Forelimb muscle (tissue), 1 donor: ENCODE measurements at places on chromosomes 1 and 21. TPM values are rescaled to one million over a fixed set of nuclear protein-coding genes. Genes with fewer than 3 reads are reported as not detected.

SPRR1B gene
- not detected for polyA plus RNA-seq

DNA sequence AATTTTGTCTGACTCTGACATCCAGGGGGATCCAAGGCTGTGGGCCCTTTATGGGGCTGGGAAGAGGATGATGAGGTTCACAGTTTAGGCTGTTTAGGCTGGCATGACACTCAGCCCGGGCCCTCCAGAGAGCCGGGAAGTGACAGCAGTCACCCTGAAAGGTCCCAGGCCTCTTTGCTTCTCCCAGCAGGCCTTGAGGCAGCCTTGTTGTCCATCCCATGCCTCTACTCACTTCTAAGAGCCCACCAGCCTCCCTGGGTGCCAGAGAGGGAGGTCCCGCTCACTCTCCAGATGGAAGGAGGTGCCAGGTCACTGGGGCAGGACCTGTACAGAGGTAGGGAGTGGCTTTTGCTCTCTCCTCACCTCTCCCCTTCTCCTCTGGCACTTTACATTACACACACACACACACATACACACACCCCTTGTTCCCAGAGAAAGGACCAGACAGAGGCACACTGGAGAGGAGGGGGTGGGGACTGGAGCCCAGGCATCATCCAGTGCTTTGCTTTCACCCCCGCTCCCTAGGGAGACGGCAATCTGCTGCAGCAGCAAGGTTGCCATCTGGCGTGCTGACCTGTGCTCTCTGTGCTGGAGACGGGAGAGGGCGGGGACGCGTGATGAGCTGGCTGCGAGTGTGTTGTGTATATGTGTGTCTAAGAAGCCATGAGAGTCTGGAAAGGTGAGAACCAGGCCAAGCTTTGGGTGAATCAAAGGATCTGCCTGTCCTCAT is 4.6 kb downstream of the KLHDC8A start:
- DNase-seq = no peak

GRCh38 chr1:157147906-157148700 is 9.9 kb upstream of the ETV3 start:
- DNase-seq = no peak

GRCh38 chr1:202521886-202522285 is 173.4 kb downstream of the PPP1R12B start:
- no peak for DNase-seq

IQGAP3 gene
- polyA plus RNA-seq = 5.5 TPM

RAD54L gene
- polyA plus RNA-seq = 5.5 TPM

- no peak for DNase-seq
Measured at GRCh38 chr1:32221581-32221979, 573 bp downstream of the TMEM234 start.
